Esophagus muscularis mucosa (tissue), 4 donors: ENCODE measurements at places on chromosomes 12 and 14. TPM values are rescaled to one million over a fixed set of nuclear protein-coding genes. Genes with fewer than 3 reads are reported as not detected.

- H3K27me3 ChIP-seq, result no peaks in the 10 kb centered on the region
- no peak for DNase-seq
- no peaks in the 10 kb centered on the region for H3K4me1 ChIP-seq
- H3K27ac ChIP-seq, result no peak overlapping the region
- H3K4me3 ChIP-seq, result no peak overlapping the region
These were observed 1808.9 kb upstream of the SEL1L start for GRCh38 chr14:83342590-83342989.

GRCh38 chr12:127236491-127236890 lies 1030.5 kb upstream of the TMEM132C start:
- H3K27ac ChIP-seq, result no peak overlapping the region
- H3K36me3 ChIP-seq, result no peaks in the 10 kb centered on the region
- no peaks in the 10 kb centered on the region for H3K4me1 ChIP-seq

Gene OR4M1
- total RNA-seq, result not detected

DNA sequence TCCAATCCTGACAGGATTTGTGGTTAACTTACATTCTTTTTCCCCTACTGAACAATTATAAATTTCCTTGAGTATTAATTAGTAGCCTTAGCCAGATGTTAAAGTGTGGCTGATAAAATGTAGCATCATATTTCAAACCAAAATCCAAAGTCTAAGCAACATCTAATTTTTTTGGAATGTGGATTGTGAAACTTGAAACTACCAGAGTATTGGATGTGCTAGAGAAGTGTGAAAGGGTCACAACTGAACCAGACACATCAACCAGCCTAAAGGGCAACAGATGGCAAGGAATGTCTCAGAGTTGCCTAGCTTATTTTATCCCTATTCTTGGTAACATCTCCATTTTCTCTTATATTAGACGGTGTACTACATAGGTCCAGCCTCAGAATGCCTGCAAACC lies 153.1 kb upstream of the DCN start:
- no peak overlapping the region for H3K27ac ChIP-seq
- H3K36me3 ChIP-seq, result no peaks in the 10 kb centered on the region
- no peak for DNase-seq

DNA sequence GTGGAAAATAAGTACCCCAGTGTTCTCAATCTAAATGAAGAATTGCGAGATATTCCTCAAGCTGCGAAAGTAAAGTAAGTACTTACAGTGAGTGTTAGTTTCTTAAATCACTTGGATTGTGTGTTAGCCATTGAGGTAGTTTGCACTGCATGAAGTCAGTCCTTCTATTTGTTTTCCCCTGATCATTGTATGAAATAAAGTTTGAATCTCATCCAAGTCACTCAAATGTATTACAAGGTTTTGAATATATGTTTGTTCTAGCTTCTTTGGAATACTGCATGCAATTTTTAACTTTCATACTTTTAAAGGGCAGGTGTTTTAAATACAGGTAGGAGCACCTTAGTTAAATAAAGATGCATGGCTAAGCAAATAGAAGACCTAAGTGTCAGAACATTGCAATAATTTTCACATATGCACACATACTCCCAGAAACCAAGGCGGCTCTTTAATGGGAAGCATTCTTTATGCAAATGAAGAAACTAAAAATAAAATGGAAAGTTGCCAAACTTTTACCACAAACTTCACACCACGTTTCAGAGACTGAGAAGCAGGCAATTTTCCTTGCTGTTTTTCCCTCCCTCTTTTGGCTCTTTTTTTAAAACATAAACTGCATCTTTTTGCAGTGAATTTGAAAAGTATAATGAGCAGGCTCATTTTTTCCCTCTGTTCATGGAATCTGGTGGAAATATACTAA lies 105.6 kb downstream of the GPR135 start:
- H3K27ac ChIP-seq, result peak overlapping the region; percentile 82
- no peak overlapping the region for H3K4me3 ChIP-seq
- peaks cover 55% of the 10 kb centered on the region for H3K4me1 ChIP-seq
- DNase-seq, result no peak
- peaks cover 34% of the 10 kb centered on the region for H3K36me3 ChIP-seq
- no peaks in the 10 kb centered on the region for H3K27me3 ChIP-seq

DNA sequence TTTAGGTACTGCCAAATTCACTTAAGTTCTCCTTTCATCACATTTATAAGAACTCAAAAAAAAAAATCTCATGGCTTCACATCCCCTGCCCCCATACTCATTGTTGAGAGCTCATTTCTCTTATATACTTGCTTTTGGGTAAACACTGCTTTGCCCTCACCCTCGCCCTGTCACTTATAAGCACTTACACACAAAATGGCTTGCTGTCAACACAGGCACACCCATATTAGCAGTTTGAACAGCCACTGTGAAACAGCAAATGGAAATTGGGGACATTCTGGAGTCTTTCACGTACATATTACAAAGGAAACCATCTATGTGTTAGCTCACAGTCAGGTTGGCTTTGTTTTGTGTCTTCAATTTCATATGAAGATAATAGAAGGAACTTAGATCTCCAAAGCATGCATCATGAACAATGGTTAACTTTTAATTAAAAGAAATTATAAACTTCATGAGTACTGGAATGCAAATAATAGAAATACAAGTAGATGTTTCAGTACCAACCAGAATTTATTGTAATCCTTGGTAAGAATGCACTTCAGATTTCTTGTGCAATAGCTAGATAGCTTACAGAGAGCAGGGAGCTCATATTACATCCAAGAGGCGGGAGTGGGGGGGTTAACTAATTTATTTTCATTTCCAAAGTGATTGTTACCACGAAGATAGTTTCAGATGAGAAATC lies 272.2 kb downstream of the ALG10B start:
- H3K27ac ChIP-seq, result no peak overlapping the region
- no peaks in the 10 kb centered on the region for H3K36me3 ChIP-seq
- no peak overlapping the region for H3K4me3 ChIP-seq
- no peaks in the 10 kb centered on the region for H3K4me1 ChIP-seq

DNA sequence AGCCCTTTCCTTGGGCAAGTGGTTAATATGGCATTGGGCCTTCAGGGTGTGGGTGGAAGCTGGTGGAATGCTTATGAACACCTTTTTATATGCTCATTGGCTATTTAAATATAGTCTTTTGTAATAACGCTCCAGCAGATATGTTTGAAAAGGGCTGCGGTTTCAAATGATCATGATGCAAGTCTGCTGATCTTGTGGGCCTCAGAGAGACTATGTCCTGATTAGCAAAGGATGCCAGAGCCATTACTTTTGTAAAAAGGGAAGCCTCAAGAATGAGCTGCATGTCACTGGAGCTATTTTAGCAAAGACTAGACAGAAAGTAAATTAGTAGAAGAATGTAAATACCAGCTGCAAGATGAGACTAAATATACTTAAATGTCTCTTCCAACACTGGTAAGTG lies 200.5 kb downstream of the GXYLT1 start:
- H3K4me3 ChIP-seq, result no peak overlapping the region
- no peaks in the 10 kb centered on the region for H3K27me3 ChIP-seq
- no peak for DNase-seq
- no peaks in the 10 kb centered on the region for H3K36me3 ChIP-seq
- no peaks in the 10 kb centered on the region for H3K4me1 ChIP-seq
- no peak overlapping the region for H3K27ac ChIP-seq

GRCh38 chr12:115638733-115639647 lies 638.5 kb downstream of the MED13L start:
- H3K27ac ChIP-seq, result no peak overlapping the region
- no peaks in the 10 kb centered on the region for H3K4me1 ChIP-seq

Gene IRAK3
- total RNA-seq, result 14.1 TPM

DNA sequence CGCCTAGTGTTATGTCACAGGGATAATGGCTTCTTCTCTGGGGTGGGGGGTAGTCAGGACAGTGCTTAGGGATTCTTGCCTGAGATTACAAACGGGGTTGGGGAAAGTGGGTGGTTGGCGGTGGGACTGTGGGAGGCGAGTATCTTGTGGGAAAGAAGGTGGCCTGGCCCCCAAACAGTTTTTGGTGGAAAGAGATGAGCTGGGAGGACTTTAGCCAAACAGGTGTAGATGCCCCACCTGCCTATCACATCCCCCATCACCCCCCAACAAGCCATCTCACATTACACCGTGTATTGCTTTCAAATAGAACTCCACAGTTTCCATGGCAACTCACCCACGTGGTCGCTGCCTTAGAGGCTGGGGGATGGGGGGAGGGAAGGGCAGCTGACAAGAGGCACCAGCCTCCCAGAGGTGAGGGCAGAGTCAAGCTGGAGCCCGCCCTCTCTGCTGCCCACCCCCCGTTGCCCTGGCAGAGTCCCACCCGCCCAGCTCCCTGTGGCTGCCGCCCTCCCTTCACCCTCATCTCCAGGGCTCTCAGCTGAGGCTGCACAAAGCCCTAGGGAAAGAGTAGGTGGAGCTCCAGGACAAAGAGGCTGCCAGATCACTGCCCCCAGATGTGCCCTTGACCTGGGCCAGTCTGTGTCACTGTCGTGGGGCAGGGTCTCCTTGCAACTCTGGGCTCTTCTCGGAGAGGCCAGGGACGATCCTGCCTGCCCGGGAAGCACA lies 98.3 kb downstream of the LRRC74A start:
- peaks cover 44% of the 10 kb centered on the region for H3K4me1 ChIP-seq
- H3K27me3 ChIP-seq, result no peaks in the 10 kb centered on the region
- no peak for DNase-seq
- H3K4me3 ChIP-seq, result no peak overlapping the region

DNA sequence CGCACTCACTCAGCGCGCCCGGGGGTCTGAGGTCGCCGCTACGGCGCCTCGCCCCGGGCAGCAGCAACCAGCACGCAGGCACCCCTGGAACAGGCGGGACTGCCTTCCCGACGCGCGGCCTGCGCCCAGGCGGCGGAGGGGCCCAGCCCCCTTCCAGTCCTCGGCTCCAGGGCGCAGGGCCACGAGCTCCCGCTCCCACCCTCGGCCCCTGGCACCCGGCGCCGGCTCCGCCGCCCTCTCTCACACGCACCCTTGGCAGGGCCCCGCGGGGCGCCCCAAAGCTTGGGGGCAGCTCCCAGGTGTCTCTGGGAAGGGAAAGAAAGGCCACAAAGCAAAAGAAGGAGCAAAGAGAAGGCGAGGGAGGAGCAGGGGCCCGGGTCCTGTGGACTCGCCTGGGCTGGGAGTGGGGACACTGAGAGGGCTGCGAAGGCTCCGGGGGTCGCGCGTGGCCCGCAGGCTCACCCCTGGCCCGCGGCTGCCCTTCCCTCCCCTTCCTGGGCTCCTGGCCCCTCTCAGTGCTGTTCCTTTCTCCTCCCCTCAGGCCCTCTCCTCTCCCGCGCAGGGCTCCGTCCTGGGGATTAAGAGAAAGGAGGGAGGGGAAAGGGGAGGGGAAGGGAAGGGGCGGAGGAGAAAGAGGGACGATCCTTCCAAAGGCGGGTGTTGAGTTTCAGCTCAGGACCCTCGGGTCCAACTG lies 907 bp upstream of the EFS start:
- peaks cover 65% of the 10 kb centered on the region for H3K4me1 ChIP-seq
- peak overlapping the region; percentile 61 for H3K4me3 ChIP-seq
- peak overlapping the region; percentile 96 for H3K27ac ChIP-seq
- no peak for DNase-seq

Gene PPFIA2
- total RNA-seq, result 0.66 TPM

DNA sequence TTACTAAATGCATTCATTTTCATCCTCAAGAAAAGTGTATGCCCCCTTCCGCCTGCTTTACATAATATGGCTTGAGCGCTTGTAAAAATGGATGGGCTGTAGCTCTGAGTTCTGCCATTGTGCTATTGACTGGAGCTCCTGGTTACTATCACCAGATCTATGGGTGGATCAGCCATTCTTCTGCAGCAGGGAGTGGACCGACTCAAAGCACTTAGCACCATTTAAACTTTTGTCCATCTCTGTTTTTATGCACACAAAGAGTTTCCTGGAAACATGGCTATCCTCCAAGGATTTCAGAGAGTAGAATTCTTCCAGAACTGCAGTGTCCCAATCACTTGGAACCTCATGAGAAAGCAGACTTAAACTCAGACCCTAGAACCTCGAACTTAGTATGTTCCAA lies 4.5 kb upstream of the NUMB start:
- no peak overlapping the region for H3K4me3 ChIP-seq
- H3K36me3 ChIP-seq, result no peaks in the 10 kb centered on the region
- no peaks in the 10 kb centered on the region for H3K27me3 ChIP-seq
- DNase-seq, result no peak

DNA sequence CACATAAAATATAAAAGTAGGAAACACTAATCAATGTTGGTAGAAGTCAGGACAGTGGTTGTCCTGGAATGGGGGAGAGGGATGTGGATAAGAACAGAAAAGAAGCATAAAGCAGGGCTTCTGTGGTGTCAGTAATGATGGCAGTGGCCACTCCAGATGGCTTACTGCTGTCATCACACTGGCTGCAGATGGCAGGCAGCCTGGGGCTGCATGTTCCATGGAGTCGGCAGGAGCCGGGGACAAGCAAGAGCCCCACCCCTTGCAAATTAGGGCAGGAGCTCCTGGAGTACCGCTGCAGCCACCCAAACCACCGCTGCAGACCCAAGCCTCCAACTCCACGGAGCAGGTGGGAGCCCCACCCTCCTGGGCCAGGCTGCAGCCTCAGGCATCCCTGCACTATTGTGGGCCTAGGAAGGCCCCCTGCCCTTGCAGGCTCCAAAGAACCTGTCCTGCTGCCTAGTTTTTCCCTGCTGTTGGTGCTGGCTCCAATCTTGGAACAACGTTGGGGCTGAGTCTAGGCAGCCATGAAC lies 28.8 kb upstream of the SLC5A8 start:
- H3K4me1 ChIP-seq, result no peaks in the 10 kb centered on the region
- H3K27me3 ChIP-seq, result peaks cover 10% of the 10 kb centered on the region

DNA sequence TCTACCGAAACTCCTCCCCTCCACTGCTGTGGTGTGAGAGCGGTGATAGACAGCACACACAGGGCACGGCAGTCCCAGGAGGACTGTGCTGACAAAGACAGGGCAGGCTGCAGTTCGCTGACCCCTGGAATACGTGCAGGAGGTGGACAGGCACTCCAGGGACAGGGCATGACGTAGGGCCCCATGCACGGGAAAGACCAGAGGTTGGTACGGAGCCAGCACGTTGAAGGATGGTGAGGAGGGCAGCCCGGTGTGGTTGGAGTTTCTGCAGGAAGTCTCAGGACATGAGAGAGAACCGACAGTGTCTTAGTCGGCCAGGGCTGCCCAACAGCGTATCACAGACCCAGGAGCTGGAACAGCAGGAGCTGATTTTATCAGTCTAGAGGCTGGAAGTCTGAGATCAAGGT lies 254.2 kb upstream of the FKBP4 start:
- peaks cover 21% of the 10 kb centered on the region for H3K36me3 ChIP-seq
- no peaks in the 10 kb centered on the region for H3K27me3 ChIP-seq
- no peak overlapping the region for H3K27ac ChIP-seq
- H3K4me1 ChIP-seq, result peaks cover 25% of the 10 kb centered on the region
- H3K4me3 ChIP-seq, result no peak overlapping the region

DNA sequence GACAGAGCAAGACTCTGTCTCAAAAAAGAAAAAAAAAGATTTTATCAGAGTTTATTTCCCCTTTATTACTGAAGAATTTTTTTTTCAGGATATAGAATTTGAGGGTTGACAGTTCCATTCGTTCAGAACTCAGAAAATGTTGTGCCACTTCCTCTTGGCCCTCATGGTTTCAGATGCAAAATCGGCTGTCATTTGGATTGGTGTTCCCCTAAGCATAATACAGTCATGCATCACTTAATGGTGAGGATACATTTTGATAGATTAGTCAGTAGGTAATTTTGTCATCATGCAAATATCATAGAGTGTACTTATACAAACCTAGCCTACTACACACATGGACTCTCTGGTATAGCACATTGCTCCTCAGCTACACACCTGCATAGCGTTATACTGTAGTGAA lies 263.9 kb upstream of the RTL1 start:
- H3K27ac ChIP-seq, result no peak overlapping the region
- H3K4me3 ChIP-seq, result no peak overlapping the region
- H3K36me3 ChIP-seq, result no peaks in the 10 kb centered on the region
- no peaks in the 10 kb centered on the region for H3K27me3 ChIP-seq
- no peak for DNase-seq
- no peaks in the 10 kb centered on the region for H3K4me1 ChIP-seq

Gene ZBTB25
- 9.6 TPM for total RNA-seq
